ENCODE measurements at places on chromosomes 3 and 15. TPM values are rescaled to one million over a fixed set of nuclear protein-coding genes. Genes with fewer than 3 reads are reported as not detected.
A peak's percentile ranks its signal among the peaks of the same experiment; 100 is the strongest.

- no peak for DNase-seq
These were observed 2.9 kb downstream of the ATP13A5 start for GRCh38 chr3:193375614-193376013.

Gene AMT
- total RNA-seq: 1.3 TPM

GRCh38 chr3:23182996-23183513, 20.1 kb upstream of the UBE2E2 start:
- DNase-seq: no peak

GRCh38 chr3:32240159-32240545, 1.7 kb downstream of the CMTM8 start:
- DNase-seq: peak; percentile 6

- DNase-seq: no peak
These were observed 259.2 kb upstream of the TLE3 start for GRCh38 chr15:70356919-70357318.

All from fibroblast of villous mesenchyme (primary cell).